ENCODE measurements at places on chromosomes 2 and 18.

DNA sequence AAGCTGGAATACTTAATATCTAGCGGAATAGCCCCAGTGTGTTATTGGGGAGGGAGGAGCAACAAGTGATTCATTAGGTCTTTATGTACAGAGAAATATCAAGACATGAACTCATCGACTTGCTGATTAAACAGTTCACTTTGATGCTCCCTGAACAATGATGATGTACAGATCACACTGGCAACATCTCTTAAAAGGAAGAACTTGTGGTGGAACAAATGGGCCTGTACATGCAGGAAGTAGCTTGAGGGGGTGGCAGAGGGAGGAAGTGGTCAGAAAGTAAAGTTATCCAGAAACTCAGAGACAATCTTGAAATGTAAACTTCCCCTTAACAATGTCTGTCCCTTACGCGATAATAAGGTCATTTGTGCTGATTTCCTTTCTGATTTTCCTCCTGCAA lies 90.5 kb downstream of the NXPH2 start:
- DNase-seq, result no peak

- DNase-seq, result no peak
Measured at GRCh38 chr2:56860991-56861390, 677.2 kb downstream of the CCDC85A start.

- no peak for DNase-seq
Measured at GRCh38 chr2:69311024-69311416, 76.0 kb downstream of the GFPT1 start.

DNA sequence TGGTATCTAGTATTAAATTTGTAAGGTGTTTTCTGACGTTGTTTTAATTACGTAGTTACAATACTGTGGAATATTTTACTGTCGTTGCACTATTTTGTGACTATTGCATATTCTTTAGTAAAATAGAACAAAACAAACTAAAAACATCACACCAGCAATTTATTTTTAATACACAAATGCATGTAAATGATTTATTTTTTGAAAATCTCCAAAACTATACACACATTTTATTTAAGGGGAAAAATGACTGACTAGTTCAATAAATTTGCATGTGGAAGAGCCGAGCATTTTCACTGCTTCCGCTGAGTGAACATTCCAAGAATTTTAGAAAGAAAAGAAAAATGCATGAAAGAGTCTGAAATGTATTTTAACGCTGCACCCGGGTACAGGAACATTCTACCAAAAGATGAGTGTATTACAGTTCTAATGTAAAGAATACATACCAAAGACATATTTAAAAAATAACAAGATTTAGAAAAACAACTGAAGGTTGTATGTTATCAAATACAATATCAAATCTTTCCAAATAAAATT lies 257.7 kb downstream of the MEIS1 start:
- DNase-seq, result no peak

DNA sequence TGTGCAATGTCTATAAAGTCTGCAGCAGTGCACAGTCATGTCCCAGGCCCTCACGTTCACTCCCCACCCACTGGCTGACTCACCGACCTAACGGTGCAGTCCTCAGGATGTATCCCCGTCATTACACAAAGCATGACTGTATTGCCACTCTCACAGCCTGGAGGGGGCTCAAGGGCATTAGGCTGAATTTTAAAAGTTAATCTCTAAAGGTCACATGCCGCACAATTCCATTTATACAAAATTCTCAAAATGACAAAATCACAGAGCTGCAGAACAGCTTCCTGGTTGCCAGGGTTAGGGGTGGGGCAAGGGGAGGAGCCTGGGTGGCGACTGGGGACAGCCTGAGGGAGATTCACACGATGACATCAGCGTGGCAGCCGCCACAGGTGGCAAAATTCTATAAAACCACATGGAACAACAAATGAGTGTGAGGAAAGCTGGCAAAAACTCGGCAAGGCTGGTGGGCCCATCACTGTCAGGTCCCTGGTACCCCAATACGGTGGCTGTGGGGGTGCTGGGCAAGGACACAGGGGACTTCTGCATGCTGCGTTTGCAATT lies 97.6 kb downstream of the NDUFA10 start:
- DNase-seq, result peak; percentile 76

GRCh38 chr2:172672114-172672513 lies 63.5 kb upstream of the RAPGEF4 start:
- DNase-seq, result no peak

DNA sequence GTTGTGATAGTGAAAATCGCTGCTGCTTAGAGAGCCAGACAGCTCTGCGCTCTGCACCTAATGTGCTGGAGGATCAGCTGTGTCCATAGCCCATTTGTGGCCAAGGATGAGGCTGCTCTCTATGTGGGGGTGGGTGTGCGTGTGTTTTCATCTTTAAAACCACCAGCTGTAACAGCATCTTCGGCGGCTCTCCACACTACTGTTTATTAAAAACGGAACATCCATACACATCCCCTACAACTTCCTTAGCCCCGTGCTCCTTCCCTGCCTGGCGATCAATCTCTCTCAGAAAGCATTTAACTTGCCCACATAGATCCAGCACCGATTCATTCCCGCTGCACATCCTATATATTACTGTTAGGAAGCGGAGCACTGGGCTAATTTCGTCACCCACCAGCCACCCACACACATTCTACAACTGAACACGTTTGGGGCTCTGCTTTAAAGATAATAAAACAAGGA lies 1.6 kb downstream of the CELF4 start:
- DNase-seq, result no peak

DNA sequence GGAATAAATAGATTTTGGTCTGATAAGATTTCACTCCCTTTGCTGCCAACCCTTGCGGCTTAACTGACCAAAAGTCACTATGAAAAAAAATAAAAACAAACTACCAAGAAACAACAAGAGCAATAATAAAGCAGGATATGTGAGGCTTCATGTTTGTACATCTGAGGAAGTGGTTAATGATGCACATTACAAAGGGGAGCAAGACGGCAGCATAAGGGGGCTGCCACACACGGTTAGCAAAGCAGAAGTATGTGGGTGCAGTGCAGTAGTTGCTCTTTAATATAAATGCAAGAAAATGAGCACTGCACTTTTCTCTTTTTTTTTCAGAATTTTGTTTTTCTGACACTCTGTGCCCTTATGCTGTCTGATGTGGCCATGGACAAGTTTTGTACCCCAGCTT lies 377.1 kb upstream of the CNTNAP5 start:
- DNase-seq, result no peak

- no peak for DNase-seq
Measured at GRCh38 chr2:97688062-97688827, 18.7 kb downstream of the C2orf92 start.

DNA sequence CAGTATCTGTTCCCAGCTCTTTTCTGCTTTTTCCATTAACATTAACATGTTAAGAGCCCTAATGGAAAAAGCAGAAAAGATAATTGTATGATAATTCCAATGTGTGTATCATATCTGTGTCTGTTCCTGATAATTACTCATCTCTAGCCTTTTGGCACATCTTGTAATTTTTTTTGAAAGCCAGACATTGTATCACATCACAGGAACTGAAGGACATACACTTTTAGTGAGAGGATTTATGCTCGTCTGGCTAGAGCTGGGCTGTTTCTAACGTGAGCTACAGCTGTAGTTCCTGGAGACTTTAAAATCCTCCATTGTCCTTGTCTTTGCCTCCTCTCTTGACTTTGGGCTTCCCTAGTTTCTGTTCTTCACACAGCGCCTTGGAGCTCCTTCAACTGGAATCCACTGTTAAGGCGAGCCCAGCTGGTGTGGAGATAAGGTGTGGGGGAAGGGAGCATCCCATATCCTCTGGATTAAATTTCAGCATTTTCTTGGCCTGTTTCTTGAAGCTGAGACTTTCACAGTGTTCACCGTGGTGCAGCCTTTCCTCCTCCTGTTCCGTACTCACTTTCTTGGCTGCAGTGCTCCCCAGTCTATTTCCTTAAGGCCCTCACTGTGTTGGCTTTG lies 211.5 kb downstream of the GALR1 start:
- no peak for DNase-seq

DNA sequence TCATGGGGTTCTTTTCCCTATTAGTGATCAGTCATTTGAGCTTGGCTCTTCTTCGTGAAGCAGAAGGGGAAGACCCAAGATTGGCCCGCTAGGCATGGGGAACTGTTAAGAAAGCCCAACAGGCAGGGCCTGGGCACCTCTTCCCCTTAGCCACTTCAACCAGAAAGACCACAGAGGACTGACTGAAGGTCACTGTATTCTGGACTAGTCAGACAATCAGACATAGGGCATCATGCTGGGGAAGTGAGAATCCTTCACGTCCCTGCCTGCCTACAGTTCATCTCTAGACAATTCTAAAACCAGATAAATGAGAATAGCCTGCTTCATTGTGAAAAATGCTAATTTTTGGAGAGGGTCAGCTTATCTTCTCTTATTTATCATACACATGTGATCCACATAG lies 28.1 kb downstream of the FAP start:
- DNase-seq, result no peak

- DNase-seq, result no peak
Measured at GRCh38 chr2:241976296-241976695, 106.8 kb downstream of the RTP5 start.

DNA sequence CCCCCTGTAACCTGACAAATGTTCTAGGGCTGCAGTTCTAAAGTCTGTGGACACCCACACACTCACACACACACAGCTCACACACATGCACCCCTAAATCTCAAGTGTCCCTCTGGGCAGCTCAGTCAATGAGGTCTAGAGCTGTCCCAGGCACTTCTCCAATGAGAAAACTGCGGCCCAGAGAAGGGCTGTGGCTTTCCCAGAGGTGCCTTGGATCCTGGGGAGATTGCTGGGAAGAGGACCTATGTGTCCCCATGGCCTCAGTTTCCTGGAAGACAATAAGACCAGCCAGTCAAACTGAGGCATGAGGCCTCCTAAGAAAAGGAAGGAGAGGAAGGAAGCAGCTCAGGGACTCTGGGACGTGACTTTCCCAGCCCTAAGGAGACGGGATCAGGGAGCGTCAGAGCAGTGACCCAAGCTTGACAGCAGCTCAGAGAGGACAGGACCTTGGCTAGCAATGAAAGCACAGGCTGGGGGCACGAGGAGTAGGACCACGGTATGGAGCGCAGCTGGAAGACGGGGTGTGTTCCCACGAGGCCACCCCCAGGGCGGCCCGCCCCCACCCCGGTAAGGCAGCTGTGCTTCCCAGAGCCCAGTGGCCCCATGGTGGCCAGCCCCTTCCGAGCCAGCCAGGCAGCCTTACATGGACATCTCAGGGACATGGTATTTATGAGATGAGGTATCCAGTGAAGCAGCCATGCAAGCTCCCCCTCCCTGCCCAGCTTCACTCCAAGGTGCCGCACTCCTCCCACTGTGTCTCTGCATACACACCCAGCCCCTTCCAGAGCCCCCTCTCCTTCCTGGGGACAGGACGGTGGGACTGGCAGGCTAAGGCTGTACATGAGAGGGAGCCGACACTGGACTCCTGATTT lies 46.0 kb downstream of the TNS1 start:
- no peak for DNase-seq

DNA sequence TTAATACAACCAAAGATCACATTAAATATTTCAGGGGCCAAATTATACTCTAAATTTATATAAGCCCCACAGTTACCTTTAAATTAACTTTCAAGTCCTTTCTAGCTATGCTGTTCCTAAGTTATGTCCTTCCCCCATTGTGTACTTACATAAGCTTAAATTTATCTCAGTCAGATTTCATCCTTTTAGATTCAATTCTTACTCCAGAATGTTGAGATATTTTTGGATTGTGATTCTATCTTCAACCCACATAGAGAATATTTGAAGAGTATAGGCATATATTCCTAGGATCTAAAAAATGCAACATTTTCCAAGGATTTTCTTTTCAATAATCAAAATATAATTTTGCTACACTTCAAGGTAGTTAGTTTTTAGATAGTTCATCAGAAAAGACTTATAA lies 242.8 kb downstream of the KCNE4 start:
- no peak for DNase-seq

GRCh38 chr18:63421514-63421913 lies 762 bp downstream of the VPS4B start:
- no peak for DNase-seq

DNA sequence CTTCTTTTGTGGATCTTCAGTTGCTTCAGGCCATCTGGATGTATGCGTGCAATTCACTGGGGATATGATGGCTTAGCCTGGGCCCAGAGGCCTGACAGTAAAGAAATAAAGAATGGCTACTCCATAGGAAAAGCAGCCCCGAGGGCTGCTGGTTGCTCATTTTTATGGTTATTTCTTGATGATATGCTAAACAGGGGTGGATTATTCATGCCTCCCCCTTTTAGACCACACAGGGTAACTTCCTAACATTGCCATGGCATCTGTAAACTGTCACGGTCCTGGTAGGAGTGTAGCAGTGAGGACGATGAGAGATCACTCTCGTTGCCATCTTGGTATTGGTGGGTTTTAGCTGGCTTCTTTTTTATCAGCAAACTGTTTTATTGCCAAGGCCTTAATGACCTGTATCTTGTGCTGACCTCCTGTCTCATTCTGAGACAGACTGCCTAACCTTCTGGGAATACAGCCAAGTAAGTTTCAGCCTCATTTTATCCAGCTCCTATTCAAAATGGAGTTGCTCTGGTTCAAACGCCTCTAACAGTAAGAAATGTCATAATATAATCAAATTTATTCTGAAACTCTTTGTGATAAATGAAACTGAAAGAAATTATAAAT lies 60.5 kb downstream of the DSEL start:
- DNase-seq, result no peak

GRCh38 chr2:58871469-58872142 lies 630.5 kb upstream of the FANCL start:
- no peak for DNase-seq

DNA sequence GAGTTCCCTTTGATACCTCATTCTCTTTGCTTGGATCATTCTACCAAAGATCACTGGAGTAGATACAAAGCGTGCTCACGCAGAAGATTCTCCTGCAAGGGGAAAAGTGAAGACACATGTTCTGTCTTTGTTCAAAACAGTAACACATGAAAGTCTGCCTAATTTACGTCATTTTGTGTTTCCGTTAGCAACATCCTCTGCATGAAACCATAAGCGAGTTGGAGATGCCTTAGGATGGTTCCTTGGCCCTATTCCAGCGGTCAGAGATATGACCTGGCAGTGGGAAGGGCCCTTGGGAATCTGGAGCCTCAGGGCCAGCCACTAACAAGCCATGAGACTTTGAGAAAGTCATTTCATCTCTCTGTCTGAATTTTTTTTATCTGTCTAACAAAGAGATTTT lies 180.9 kb upstream of the TWIST2 start:
- DNase-seq, result no peak

GRCh38 chr2:159921752-159922404 lies 123.9 kb upstream of the CD302 start:
- peak; percentile 39 for DNase-seq

Measured in 8988T (cell line).